Adrenal gland (tissue), 19 donors: ENCODE measurements at places on chromosomes 12 and 14. TPM values are rescaled to one million over a fixed set of nuclear protein-coding genes. Genes with fewer than 3 reads are reported as not detected.

The ADAMTS20 gene
- total RNA-seq = not detected

- DNase-seq = no peak
Measured at GRCh38 chr12:54968181-54968730, 16.3 kb downstream of the TESPA1 start.

The NKX2-8 gene
- not detected for total RNA-seq

GRCh38 chr12:40142001-40142744 lies 36.3 kb upstream of the SLC2A13 start:
- DNase-seq = no peak

DNA sequence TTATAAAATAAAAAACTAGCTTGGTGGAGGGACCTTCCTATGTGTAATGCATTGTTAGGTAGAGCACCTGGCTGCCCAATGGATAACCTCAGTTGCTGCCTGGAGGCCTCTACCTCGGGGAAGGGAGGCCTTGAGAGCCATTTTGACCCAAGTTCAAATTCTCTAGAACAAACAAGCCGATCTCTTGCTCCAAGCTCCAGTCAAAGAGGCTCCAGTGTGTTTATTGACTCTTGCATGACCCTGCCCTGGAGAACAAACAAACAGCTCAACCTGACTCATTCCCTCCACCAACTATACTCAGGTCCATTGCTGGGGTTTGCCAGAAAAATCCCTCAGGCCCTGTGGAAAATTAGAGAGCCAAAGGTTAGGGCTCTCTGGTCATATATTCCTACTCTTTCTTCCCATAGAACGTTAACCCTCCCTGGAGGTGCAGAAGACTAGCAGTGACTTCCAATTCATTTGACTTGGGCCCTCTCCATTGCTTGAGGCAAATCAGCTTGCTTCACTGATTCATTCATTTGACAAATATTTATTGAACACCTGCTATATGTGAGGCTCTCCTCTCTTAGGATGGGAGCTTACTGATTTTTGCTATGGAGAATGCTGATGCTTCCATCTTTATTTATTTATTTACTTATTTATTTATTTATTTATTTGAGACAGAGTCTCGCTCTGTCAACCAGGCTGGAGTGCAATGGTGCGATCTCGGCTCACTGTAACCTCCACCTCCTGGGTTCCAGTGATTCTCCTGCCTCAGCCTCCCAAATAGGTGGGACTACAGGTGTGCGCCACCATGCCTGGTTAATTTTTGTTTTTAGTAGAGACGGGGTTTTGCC lies 73.7 kb upstream of the CISTR start:
- no peak for DNase-seq
